ENCODE measurements at places on chromosomes 7 and 10.

DNA sequence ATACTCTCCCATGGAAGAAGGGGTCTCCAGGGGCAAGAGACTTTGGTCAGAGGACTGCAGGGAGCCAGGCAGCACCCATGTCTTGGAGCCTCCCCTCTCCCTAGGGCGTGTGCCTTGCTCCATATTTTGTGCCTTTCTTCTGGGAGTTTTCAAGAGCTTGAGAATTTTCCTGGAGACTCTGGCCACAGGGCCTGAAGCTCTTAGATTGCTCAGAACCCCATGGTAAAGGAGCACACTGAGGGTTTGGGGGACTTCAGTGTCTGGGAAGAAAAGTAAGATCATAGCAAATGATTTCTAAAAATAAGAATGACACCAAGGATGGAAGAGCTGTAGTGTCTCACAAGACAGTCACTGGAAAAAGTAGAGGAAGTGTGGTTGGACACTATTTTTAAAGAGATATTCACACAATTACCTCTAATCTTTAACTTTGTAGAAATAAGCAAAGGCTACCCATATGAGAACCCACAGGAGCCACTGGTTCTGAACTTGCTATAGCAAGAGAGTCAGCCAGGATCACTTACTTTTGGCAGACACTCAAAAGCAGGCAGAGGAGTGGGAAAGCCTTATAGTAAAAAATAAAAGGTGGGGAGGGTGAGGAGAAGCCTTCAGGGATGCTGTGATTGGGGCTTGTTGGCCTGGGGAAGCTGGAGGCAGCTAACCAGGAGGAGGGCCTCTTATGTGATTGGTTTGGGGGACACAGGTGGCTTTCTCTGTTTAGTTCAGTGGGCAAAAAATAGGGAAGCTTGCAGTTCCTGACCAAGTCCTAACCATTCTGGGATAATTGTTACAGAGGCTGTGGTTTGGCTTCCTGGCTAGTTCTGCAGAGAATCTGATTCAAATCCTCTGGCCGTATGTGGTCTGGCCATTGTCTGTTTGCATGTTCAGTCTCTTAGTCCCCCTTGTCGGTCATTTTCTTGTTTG is 5.1 kb upstream of the CSGALNACT2 start:
- no peak for DNase-seq

DNA sequence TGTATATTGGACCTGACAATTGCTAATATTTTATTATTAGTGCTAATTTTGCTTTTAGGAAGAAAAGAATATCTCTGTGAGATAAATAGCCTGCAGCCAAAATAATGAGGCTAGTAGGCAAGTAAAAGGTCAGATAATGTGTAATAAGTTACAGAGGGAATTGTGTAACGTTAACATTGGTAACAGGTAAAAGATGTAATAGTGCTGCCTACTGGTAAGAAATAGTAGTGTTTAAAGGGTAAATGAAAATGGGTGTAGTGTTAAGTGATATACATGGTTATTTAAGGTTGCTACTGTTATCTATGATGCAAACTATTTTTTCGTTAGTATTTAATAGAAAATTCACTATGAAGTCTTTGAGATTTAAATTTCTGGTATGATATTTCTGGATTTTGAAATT is 9.2 kb upstream of the FOXP2 start:
- no peak for DNase-seq

DNA sequence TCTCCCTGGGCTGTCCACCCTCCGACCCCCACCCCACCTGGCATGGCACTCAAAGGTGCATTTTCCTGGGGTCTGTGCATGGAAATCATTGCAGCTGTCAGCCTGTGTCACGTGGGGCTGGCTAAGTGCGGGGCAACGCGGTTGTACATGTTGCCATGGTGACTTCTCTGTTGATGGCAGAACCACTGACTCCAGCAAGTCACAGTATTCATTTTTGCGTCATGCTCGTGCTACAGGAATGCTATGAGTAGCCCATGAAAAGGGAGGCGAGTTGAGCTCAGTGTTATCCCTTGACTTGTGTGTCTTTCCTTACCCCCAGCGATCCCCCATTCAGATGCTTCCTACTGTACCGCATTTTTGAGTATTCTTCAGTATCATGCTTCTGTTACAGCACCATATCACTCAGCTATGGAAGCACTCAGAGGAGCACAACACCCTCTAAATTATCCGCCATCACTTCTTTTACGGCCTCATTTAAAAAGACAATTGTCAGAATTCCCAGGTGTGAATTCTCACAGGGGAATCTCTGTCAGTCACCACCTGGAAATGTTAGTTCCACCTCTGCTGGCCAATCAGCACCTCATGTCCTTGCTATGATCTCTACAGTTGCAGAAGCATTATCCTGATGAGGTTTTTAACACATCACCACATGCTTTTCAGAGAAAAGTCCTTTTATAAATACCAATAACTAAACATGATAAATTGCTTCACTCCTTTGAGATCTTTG is 194.4 kb upstream of the C7orf33 start:
- DNase-seq = no peak

DNA sequence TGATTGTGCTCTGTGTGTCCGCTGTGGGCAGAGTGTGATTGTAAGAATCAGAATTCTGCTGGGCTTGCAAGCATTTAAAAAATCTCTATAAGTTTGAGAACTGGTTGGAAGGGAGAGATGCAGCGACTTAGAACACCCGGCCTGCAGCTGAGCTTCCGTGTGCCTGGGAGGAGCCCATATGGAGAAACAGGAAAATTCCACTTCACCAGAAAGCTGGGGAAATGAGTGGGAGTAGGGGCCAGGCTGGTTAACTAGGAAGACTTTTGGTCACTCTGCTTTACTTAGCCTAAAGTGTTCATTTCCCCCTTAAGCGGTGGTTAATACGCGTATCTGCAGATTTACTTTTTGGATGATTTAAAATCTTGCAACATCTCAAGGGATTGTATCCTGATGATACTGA is 72.2 kb downstream of the TCF7L2 start:
- DNase-seq = no peak

GRCh38 chr10:126123466-126123865 is 227.1 kb downstream of the FANK1 start:
- no peak for DNase-seq

DNA sequence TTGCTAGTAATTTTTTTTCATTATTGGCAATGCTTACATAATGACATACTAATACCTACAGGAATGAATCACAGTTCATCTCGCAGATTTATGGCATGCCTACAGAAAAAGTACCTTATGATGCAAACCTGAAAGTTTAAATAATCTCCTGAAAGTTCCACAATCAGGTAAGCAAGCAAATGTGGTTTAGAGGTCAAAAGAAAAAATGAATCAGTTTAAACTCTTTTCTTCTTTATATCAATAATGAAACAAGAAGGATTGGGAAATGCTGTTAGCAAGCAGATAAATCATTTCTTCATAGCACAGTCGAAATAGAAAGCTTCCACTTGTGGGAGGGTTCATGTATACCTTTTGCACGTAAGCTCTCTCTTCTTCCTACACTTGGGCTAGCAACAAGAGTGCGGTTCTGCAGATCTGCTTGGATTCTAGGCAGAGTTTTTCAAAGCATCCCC is 53.7 kb upstream of the MTPN start:
- DNase-seq = peak; percentile 34

GRCh38 chr10:71007516-71007915 is 119.2 kb upstream of the PCBD1 start:
- no peak for DNase-seq

- DNase-seq = no peak
Measured at GRCh38 chr10:110016039-110016438, 8.3 kb downstream of the ADD3 start.

GRCh38 chr10:29119374-29119773 is 169.5 kb upstream of the LYZL1 start:
- DNase-seq = peak; percentile 48

DNA sequence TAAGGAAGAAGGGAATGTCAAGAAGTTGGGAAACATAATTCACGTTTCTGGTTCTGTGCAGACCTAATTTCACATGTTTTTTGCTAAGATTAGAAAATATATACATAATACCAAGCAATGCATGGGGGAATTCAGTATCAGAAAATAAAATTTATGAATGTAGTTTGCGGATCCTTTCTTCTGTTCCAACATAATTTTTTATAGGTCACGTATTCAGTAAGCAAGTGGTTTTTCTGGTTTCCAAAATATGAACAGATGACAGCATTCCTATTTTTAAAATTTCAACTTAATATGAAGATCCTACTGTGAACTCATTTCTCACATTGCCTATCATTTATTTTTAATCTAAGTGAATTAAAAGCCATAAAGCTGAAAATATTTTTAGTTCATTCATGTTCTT is 560.0 kb upstream of the NRG3 start:
- DNase-seq = no peak

DNA sequence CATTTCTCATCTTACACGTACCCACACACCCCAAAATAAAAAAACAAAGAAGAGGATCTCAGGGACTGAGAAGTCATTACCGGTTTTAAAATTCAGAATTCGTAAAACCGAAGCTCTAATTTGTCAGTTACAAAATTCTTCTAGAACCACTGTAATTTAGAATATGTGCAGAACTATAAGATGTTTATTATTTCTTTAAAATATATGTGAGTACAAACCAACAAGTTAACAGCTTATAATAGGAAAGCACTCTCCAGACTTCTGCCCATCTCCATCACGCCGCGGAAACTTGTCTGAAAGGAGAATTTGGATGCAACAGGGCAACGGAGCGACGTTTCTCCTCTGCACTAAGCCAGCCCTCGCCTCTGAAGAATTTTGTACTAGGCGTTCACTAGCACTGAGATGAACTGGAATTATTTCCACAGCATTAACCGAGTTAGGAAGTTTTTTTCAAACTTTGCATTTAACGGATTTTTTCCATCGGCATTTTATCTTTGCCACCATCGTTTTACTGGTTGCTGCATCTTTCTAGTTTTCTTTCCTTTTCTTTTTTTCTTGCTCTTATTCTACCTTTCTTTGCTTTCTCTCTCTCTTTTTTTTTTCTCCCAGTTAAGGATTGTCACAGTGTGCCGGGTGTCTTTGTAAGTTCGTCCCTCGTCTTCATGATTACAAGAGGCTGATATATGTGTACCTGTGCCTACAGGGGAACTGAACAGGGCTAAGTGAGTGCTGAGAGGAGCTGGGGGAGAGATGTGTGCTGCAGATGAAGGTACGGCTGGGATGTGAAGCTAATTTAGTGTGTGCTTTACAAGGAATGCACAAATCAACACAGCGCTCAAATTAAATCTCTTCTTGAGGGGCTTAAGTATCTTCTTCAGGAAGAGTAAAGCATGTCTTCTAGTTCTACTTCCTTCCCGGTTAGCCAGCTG is 295.9 kb upstream of the NFE2L3 start:
- no peak for DNase-seq

Measured in stimulated activated CD8-positive, alpha-beta memory T cell treated with anti-CD3 and anti-CD28 coated beads, Interleukin-4, amount 100 ng/mL, for 48 hours (primary cell).